Epithelial cell of proximal tubule (primary cell): ENCODE measurements at places on chromosomes 6 and 20. TPM values are rescaled to one million over a fixed set of nuclear protein-coding genes. Genes with fewer than 3 reads are reported as not detected.

TRIM15 gene
- total RNA-seq: not detected in 2 replicates

- no peak for DNase-seq
Measured at GRCh38 chr6:35300848-35301247, 3.2 kb downstream of the DEF6 start.

- DNase-seq: no peak
Measured at GRCh38 chr20:4476903-4477500, 244.7 kb upstream of the PRND start.

DNA sequence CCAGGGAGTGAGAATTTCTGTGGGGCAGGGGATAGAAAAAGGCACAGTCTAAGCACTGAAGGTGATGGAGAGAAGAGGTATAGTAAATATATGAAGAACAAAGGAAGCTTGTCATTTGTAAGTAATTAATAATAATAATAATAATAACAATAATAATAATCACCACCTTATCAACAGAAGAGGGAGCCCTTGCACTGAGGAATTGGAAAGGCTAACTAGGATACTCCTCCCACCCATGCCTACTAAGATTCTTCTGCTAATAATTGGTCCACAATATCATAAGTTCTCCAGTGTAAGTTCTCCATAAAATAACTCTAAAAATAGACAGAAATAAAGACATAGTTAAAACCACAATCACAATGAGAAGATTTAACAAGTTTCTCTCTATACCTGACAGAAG, 912 bp upstream of the OR12D3 start:
- DNase-seq: no peak

GRCh38 chr6:34370361-34370760, 22.1 kb downstream of the NUDT3 start:
- DNase-seq: no peak

GRCh38 chr6:41002168-41002567, 36.9 kb downstream of the UNC5CL start:
- no peak for DNase-seq
